Large intestine (tissue), 12 donors: ENCODE measurements at places on chromosomes 5 and 9. TPM values are rescaled to one million over a fixed set of nuclear protein-coding genes. Genes with fewer than 3 reads are reported as not detected.

DNA sequence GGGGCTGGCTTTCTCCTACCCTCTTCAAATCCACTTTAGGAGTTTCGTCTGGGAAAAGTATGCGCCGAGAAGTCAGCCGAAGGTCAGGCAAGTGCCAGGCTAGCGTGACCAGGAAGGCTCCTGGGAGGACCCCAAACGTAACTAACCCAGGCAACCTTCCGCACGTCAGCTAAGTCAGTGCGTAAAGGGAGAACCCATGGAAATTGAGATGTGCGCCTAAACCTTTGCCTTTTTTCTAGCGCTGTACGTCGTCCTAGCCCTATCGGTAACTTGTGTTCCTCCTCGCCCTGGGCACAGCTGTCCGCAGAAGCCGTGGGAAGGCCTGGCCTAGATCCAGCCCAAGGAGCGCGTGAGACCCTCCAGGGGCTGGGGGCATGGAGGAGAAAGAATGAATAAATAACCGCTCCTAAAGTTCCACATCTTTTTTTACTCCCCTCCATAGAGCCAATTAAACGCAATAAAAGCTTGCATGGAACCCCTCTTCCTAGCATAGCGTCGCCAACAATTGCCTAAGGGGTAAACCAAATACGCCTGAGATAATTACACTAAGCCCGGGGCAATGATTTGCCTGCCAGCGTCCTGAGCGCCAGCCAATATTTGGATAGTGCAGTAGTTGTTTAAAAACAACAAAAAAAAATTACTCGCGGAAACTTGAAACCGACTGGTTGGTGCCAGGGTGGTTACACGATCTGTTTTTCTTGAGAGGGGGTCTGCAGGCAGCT is 4.0 kb upstream of the FOXB2 start:
- H3K27ac ChIP-seq: no peak overlapping the region
- H3K36me3 ChIP-seq: no peaks in the 10 kb centered on the region
- H3K4me1 ChIP-seq: peaks cover 7% of the 10 kb centered on the region
- H3K4me3 ChIP-seq: no peak overlapping the region
- peaks cover 95% of the 10 kb centered on the region for H3K27me3 ChIP-seq

HTR1A gene
- polyA plus RNA-seq: not detected

C5orf22 gene
- polyA plus RNA-seq: 20.2 TPM

- no peaks in the 10 kb centered on the region for H3K27me3 ChIP-seq
- no peak for DNase-seq
- H3K4me1 ChIP-seq: no peaks in the 10 kb centered on the region
Observed at GRCh38 chr9:37775216-37775919, 9.5 kb downstream of the EXOSC3 start.

GRCh38 chr5:137858223-137858916 is 9.3 kb upstream of the MYOT start:
- H3K4me3 ChIP-seq: no peak overlapping the region
- no peaks in the 10 kb centered on the region for H3K4me1 ChIP-seq
- H3K36me3 ChIP-seq: no peaks in the 10 kb centered on the region
- DNase-seq: no peak
- no peak overlapping the region for H3K27ac ChIP-seq

DNA sequence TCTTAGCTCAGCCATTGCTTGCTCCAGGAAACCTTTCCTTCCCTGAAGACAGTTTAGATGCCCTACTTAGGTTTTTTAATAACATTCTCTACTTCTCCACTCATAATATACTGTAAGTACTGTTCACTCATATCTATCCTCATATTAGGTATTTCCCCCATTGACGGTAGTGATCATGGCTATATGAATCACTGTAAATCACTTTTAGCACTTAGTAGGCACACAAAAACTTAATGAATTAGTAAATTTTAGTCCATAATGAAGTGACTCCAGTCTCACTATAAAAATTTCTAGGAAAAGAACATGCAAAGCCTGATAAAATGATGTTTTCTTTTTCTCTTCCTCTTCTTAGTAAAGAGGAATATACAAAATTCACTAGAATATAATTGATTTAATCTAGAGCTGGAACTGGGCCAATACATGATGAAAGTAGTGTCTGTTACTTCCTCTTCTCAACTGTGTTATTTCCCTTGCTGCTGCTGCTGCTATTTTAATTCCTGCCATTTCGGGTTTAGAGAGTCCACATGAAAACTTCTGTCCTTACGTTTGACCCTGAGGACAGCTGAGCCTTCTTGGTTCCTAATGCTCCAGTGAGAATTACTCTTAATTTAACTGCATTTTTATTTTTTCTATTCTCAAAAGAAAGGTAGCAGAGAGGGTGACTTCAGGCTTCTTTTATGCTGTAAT is 73.5 kb downstream of the LNPEP start:
- no peak for DNase-seq
- H3K4me1 ChIP-seq: no peaks in the 10 kb centered on the region
- no peak overlapping the region for H3K4me3 ChIP-seq
- no peak overlapping the region for H3K27ac ChIP-seq
- H3K36me3 ChIP-seq: peaks cover 21% of the 10 kb centered on the region
- H3K27me3 ChIP-seq: no peaks in the 10 kb centered on the region

TRIM7 gene
- polyA plus RNA-seq: 0.61 TPM

DNA sequence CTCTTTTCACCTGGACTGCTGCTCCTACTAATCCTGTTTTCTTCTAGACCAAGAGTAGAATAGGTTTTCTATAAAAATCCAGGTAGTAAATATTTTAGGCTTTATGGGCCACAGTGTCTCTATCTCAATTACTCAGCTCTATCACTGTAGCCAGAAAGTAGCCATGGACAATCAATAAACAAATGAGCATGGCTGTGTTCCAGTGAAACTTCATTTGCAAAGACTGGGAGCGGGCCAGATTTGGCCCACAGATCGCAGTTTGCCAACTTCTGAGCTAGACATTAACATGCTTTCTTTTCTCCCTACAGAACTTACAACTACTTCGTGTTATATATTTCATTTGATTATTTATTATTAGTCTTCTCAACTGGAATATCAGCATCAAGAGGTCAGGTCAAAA is 30.2 kb downstream of the BRINP1 start:
- H3K4me3 ChIP-seq: no peak overlapping the region
- DNase-seq: no peak
- H3K36me3 ChIP-seq: no peaks in the 10 kb centered on the region
- H3K27ac ChIP-seq: no peak overlapping the region
- no peaks in the 10 kb centered on the region for H3K27me3 ChIP-seq
- H3K4me1 ChIP-seq: no peaks in the 10 kb centered on the region

ZNF346 gene
- polyA plus RNA-seq: 16.9 TPM

PFN3 gene
- polyA plus RNA-seq: not detected

GRCh38 chr5:57889558-57889957 is 406.9 kb upstream of the ACTBL2 start:
- H3K27me3 ChIP-seq: no peaks in the 10 kb centered on the region
- no peak for DNase-seq
- no peak overlapping the region for H3K27ac ChIP-seq
- no peak overlapping the region for H3K4me3 ChIP-seq

DNA sequence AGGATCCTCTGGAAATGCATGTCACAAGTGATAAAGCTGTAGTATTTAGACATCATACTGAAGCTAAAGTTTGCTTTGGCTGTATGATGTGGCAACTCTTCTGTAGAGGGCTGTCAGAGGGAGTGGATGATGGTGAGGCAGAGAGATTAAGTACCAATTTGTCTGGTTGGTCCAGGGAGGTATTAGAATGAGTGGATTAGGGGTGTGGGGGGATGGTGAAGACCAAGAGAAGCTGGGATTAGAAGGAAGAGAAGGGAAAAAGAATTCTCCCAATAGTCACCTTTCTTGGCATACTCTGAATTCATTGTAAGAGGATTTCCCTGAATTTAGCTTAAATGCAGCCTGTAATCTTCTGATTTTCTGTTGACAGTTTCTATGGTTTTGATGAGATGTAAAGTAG is 3.6 kb downstream of the PCDHAC2 start:
- H3K4me1 ChIP-seq: peaks cover 3% of the 10 kb centered on the region
- H3K4me3 ChIP-seq: no peak overlapping the region
- H3K27ac ChIP-seq: no peak overlapping the region
- no peak for DNase-seq
- peaks cover 35% of the 10 kb centered on the region for H3K27me3 ChIP-seq
- H3K36me3 ChIP-seq: no peaks in the 10 kb centered on the region

DNA sequence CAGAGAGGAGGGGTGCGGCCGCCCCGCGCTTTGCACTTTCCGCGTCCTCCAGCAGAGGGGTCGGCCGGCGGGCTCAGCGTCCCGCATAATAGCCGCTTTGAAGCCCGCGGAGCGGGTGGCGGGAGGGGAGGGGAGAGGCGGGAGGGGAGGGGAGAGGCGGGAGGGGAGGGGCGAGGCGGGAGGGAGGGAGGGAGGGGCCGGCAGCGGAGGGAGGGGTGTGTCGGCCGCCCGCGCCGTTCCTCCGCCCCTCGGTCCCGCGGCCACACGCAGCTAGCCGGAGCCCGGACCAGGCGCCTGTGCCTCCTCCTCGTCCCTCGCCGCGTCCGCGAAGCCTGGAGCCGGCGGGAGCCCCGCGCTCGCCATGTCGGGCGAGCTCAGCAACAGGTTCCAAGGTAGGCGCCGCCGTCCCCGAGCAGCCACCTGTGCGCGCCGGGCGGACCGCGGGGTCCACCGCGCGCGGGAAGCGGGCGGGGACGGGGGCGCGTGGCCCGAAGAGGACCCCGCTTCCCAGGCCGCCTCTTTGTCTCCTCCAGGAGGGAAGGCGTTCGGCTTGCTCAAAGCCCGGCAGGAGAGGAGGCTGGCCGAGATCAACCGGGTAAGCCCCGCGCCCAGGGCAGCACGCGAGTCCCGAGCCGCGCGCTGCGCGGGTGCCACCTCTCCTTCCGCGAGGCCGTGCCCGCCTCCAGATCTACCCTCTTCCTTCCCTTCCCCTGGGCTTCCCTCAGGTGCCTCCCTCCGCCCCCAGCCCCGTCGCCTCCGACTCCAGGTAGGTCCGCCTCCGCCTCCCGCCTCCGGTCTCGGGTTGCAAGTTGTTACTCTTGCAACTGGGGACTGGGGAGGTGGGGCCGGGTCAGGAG is at the start of gene AIF1L:
AIF1L (plus strand) TSS at position 263 of the 857 bp plus-strand sequence; CDS start at position 362, 99 bp downstream.
- H3K27ac ChIP-seq: no peak within 1 kb of the TSS
- peak; percentile 24 for DNase-seq
- peaks cover 44% of the 10 kb centered on the region for H3K27me3 ChIP-seq
- H3K4me3 ChIP-seq: peak within 1 kb of the TSS; percentile 26
- H3K36me3 ChIP-seq: no peaks in the 10 kb centered on the region

DNA sequence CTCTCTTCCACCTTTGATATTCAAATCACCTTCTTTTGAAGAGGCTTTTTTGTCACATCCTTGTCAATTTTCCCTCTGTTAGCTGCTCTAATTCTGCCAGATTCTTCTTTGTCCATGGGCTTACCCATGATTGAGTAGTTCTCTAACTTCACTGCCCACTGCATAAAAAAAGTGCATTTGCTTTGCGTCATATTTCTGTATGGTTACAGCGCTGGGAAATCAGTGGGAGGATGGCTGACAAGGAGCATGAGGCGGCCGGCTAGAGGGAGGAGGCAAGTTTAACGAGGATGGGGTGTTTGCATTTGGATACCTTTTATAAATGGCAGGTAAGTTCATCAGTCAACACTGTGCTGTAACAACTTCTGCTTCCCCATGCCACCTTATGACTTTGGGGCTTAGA is 116.5 kb upstream of the LHFPL2 start:
- DNase-seq: no peak
- H3K36me3 ChIP-seq: no peaks in the 10 kb centered on the region
- H3K4me3 ChIP-seq: no peak overlapping the region
- H3K27ac ChIP-seq: peak overlapping the region; percentile 11
- no peaks in the 10 kb centered on the region for H3K27me3 ChIP-seq

GRCh38 chr5:159244163-159244562 is 18.9 kb upstream of the UBLCP1 start:
- H3K4me3 ChIP-seq: no peak overlapping the region
- no peaks in the 10 kb centered on the region for H3K4me1 ChIP-seq
- peaks cover 13% of the 10 kb centered on the region for H3K27me3 ChIP-seq
- H3K27ac ChIP-seq: no peak overlapping the region
- DNase-seq: no peak
- no peaks in the 10 kb centered on the region for H3K36me3 ChIP-seq

NTNG2 gene
- polyA plus RNA-seq: 0.40 TPM

GRCh38 chr5:171314728-171315385 is 5.8 kb downstream of the TLX3 start:
- H3K4me1 ChIP-seq: peaks cover 14% of the 10 kb centered on the region
- DNase-seq: no peak
- H3K4me3 ChIP-seq: no peak overlapping the region
- no peak overlapping the region for H3K27ac ChIP-seq
